ENCODE measurements at places on chromosomes 7 and 10. TPM values are rescaled to one million over a fixed set of nuclear protein-coding genes. Genes with fewer than 3 reads are reported as not detected.

GDF10 gene
- total RNA-seq: 3.0 TPM

FAM170B gene
- not detected for total RNA-seq

IKZF1 gene
- total RNA-seq: 3.7 TPM

VPS37D gene
- total RNA-seq: 24.0 TPM

IGFBP1 gene
- 0.23 TPM for total RNA-seq

RBP4 gene
- 6.7 TPM for total RNA-seq

NEURL1 gene
- total RNA-seq: 33.4 TPM

PTPN20 gene
- total RNA-seq: 34.8 TPM

GIMAP1 gene
- 1.4 TPM for total RNA-seq

TSPAN15 gene
- total RNA-seq: 10.6 TPM

CALHM3 gene
- not detected for total RNA-seq

CPED1 gene
- 4.4 TPM for total RNA-seq

CNNM1 gene
- 6.5 TPM for total RNA-seq

GNG11 gene
- 6.5 TPM for total RNA-seq

ARL4A gene
- total RNA-seq: 57.7 TPM

PRSS37 gene
- not detected for total RNA-seq

PTCD1 gene
- 7.2 TPM for total RNA-seq

TFPI2 gene
- total RNA-seq: 0.92 TPM

PRDX3 gene
- total RNA-seq: 123 TPM

All from diencephalon (tissue), 1 donor.